ENCODE measurements at places on chromosomes 1 and 21.

DNA sequence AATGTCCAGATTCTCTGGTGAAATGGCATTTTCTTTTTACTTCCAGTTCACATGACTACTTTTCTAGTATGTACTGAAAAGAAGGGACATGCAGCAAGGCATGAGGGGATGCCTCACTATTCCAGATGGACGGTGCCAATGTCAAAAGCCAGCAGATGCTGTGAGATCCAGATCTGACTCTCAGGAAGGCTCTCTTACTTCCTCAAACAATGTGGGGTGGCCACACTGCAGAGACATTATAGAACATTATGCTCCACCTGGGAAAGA, 17.7 kb downstream of the CRYZ start:
- no peak for DNase-seq

DNA sequence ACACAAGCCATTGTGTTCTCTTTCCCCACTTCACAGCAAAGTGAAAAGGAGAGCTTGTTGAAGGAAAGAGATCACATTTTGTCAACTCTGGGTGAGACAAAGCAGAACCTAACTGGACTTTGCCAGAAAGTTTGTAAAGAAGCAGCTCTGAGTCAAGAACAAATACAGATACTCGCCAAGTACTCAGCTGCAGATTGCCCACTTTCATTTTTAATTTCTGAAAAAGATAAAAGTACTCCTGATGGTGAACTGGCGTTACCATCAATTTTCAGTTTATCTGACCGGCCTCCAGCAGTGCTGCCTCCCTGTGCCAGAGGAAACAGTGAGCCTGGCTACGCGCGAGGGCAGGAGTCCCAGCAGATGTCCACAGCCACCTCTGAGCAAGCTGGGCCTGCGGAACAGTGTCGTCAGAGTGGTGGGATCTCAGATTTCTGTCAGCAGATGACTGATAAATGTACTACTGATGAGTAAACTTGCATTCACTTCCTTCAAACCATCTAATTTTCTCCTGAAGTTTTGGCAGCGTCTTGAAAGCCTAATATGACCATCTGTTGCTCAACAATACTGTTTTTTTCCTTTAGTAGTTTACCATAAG, 43.7 kb downstream of the BACH1 start:
- peak; percentile 96 for DNase-seq

DNA sequence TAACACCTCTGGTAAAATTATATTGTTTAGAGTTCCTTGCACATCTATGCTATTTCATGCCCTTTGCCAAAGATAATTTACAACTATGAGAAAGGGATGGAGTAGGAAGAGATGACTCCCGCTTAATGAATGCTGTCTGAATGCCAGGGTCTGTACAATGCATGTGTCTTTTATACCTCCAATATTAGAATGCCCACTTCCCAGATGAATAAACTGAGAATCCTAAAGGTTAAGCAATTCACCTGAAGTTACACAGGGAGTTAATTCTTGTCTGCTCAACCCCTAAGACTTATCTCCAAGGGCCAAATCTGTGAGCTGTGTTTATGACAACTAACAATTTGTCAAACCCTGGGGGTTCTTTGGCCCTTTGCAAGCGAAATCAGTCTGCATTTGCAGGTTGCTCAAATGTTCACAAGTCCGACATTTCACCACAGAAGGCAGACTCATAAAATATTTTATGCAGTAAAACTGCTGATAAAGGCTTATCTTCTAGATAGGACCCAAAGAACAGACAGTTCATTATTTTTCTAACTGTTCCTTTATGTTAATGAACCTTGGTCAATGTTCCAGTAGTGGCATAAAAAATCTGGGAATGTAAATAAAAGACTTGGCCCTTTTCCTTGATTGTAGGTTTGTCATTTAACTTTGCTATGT, 50.2 kb upstream of the ATP1A1 start:
- DNase-seq = no peak

GRCh38 chr1:183000167-183000962, 22.9 kb upstream of the LAMC1 start:
- peak; percentile 51 for DNase-seq

DNA sequence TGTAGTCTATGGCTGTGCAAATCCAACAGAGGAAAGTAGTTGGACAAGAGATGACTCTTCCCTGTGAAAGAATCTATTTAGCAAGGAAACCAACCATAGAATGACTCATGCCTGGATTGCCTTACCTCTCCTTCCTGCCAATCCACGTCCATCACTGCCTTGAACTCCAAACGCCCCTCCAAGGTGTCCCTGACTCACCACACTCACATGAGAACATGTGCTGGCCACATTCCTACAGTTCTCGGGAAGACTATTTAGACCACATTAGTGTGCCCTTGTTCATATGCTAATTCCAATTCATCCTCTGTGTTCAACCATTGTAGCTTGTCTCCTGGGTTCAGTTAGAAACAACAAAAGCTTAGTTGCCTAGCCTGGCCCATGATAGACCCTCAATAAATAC, 157.3 kb downstream of the SLC30A10 start:
- DNase-seq = peak; percentile 87

DNA sequence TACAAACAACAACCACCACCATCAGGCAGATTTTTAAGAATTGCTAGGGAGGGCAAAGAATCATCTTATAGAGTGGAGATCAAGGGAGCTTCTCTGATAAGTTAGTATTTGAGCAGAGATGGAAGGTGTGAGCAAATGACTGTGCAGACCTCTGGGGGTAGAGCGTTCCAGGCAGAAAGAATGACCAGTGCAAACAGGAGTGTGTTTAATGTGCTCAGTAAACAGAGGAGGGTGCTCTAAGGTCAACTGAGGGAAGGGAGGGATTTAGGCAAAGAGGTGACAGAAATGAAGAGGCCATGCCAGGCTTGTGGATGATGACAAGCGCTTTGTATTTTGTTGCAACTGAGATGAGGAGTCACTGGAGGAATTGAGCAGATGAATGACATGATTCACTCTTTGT, 172.5 kb upstream of the GJB5 start:
- DNase-seq = no peak

DNA sequence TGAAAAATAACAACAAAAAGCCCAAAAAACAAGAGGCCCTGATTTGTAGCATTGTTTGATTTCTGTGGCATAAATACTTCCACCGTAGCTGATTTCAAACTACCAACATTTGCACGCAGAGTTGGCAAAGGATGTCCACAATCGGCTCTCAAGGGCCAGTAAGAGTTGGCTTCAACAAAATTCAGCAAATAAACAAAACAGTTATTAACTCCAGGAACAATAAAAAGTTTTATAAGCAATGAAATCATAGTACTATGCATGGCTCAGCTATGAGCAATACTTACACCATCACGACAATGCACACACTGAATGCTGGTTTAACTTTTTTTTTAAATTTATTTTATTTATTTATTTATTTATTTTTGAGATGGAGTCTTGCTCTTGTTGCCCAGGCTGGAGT, 8.7 kb upstream of the COX20 start:
- no peak for DNase-seq

- no peak for DNase-seq
These were observed 5.1 kb upstream of the EPHB2 start for GRCh38 chr1:22705586-22705985.

DNA sequence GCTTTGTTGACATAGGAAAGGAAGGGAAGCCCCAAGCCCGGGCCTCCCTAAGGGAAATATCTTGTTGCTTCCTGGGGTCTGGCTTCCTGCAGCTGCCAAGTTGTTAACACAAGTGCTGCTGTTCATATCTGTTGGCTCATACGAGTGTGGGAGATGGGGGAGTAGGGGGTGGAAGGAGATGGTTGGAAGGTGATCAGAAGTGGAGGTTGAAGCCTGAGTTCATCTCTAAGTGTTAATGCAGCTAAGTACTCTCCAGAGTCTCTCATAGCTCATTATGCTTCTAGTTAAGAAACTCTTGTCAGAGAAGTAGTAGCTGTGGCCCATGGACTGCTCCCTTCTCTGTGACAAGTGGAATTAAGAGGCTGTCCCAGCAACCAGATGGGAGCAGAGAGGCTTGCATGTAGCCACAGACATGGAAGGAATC, 319.2 kb upstream of the SPAG17 start:
- no peak for DNase-seq

- peak; percentile 30 for DNase-seq
These were observed at the start of gene CACYBP for GRCh38 chr1:174999936-175000696. CACYBP (plus strand) TSS chr1:174999947; CDS start chr1:175000181, 234 bp downstream.

- no peak for DNase-seq
These were observed 11.7 kb downstream of the HYI start for GRCh38 chr1:43441894-43442637.

- peak; percentile 72 for DNase-seq
These were observed 309.4 kb downstream of the BRINP3 start for GRCh38 chr1:190168116-190168892.

GRCh38 chr21:45991606-45992300, 10.2 kb downstream of the COL6A1 start:
- no peak for DNase-seq

DNA sequence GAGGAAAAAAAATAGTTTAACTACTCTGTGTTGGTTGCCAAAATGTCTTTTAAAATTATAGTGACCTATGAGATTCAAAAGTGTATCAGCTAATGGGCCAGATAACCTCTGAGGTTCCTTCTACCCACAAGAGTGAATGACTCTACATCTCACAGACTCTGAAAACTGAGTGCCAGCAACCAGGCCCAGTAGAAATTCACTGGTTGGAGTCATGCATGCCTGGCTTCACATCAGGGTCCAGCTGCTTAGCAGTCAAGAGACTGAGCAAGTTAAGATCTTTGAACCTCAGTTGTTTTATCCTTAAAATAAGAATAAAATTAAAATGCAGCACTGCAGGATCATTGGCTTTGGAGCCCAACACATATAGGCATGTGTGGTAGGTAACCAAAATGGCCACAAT, 342.6 kb upstream of the NFIA start:
- no peak for DNase-seq

DNA sequence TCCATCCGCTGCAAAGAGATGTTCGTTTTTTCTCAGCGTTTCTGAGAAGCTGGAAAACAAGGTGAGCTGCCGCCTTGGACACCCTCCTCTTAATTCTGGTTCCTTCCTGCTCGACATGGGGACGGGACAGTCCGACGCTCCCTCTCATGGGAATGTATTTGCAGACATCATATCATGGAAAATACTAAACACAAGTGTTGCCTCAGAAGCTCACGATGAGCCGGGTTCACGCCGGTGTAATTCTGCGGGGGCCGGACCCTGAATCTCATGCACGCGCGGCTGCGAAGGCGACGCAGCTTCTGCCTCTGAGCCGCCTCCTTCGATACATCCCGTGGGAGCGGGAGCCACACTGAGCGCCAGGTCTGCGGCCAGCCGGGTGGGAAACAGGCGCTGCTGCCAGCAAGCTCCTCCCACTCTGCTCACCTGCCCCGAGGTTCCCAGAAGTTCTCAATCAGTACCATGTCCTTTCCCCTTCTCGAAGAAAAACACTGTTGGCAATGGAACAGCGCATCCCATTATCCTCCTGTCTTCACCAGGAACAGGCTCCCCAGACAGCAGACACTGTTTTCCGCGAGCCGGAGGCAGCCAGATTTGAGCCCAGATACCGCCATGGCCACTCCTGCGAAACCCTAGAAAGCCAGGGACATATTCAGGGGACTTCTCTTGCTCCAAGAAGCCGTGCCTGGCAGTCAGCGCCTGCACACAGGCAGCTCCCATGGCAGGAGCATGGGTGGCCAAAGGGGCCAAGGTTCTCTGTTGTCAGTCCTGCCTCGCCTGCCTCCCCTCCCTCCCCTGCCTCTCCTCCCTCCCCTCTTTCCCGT, 98.0 kb downstream of the WDR4 start:
- DNase-seq = no peak

DNA sequence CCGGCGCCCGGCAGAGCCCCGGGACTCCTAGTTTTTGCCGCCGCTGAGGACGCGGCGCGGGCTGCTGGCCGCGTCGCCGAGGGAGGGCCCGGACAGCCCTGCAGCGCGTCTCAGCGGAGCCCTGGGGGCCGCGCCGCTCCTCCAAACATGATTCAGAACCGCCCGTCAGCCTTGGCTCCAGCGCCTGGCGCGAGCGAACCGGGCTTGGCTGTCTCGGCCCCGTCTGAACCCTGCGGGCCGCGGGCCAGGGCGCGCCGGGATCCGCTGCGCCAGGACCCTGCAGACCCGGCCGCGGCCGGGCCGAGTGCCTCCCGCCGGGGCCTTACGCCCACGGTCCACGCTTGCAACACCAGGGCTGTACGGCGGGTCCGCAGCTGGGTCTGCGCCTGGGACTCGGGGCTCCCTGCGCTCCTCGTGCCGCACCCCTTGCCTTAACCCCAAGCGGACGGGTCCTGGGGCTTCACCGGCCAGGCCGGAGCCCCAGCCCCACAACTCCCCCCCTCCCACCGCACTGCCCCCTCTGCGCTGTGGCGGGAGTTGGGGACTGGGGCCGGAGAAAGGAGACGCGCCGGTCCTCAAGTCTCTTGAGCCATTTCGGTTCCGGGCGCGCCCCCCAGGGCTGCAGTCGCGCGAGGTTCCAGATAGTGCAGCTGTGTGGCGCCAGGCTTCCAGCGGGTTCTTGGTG, 48.4 kb upstream of the CD34 start:
- DNase-seq = peak; percentile 60

DNA sequence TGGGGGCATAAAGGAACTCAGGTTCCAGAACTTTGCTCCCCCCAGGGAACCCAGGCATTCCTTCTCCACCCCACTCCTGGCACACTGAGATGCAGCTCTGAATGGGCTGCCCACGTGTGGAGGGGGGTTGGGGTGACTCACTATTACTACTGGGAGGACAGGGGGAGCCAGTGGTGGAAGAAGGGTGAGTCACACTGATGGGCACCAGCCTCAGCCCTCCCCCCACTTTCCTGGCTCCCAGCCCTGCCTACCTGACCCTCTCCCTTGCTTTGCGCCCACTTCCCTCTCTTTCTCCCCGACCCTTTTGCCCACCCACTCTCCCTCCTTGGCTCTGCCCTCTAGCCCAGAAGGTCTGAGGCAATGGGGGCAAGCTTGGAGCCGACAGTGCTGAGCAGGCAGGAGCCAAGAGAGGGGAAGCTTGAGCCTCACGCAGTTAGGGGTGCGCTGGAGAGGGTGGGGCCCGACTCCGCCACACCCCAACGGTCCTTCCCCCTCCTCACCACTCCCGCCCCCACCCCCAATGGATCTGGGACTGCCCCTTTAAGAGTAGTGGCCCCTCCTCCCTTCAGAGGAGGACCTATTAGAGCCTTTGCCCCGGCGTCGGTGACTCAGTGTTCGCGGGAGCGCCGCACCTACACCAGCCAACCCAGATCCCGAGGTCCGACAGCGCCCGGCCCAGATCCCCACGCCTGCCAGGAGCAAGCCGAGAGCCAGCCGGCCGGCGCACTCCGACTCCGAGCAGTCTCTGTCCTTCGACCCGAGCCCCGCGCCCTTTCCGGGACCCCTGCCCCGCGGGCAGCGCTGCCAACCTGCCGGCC, at the start of gene LMNA:
LMNA (plus strand) TSS at position 611 of the 818 bp plus-strand sequence. CDS start 208 bp downstream, outside the sequence.
- DNase-seq = peak; percentile 94

DNA sequence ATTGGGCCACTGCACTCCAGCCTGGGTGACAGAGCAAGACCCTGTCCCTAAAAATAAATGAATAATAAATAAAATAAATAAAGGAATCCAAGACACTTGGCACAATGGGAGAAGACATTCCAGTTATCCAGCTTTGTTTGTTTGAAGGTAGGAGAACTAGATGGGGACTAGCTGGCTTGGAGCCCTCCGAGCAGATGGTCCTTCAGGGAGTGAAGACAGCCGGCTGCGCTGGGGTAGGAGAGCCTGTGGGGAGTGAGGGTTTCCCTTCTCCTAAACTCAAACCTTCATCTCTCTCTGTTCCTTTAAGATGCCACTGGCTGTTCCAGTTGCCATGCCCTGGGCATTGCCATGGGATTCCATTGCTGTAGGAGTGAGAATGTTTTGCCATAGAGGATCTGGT, 120.6 kb downstream of the NAV1 start:
- no peak for DNase-seq

GRCh38 chr1:77416692-77417450, 135.1 kb downstream of the AK5 start:
- DNase-seq = peak; percentile 52

- DNase-seq = no peak
These were observed 50.5 kb downstream of the COL6A1 start for GRCh38 chr21:46032100-46032499.
